Astrocyte of the spinal cord (primary cell): ENCODE measurements at places on chromosomes 2 and 18.

DNA sequence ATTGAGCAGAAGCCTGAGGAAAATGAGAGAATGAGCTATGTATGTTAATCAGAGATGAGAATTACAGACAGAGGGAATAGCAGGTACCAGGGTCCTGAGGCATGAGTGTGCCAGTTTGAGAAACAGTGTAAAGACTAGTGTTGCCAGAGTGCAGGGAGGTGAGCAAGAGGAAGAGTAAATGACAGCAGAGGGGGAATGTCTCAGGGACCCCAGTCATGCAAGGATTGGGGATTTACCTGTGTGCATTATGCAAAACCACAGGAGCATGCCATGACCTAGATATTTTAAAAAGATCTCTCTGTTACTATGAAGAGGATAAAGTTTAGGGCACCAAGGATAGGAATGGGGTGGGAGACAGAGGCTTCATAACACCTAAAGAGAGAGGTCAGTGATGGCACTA, 72.1 kb downstream of the TTC32 start:
- no peak for DNase-seq

GRCh38 chr2:15506229-15506819, 54.8 kb downstream of the NBAS start:
- peak; percentile 70 for DNase-seq

- peak; percentile 82 for DNase-seq
Measured at GRCh38 chr2:179592167-179592936, 269.1 kb downstream of the ZNF385B start.

GRCh38 chr18:12271376-12272235, 17.4 kb downstream of the CIDEA start:
- DNase-seq = peak; percentile 88

DNA sequence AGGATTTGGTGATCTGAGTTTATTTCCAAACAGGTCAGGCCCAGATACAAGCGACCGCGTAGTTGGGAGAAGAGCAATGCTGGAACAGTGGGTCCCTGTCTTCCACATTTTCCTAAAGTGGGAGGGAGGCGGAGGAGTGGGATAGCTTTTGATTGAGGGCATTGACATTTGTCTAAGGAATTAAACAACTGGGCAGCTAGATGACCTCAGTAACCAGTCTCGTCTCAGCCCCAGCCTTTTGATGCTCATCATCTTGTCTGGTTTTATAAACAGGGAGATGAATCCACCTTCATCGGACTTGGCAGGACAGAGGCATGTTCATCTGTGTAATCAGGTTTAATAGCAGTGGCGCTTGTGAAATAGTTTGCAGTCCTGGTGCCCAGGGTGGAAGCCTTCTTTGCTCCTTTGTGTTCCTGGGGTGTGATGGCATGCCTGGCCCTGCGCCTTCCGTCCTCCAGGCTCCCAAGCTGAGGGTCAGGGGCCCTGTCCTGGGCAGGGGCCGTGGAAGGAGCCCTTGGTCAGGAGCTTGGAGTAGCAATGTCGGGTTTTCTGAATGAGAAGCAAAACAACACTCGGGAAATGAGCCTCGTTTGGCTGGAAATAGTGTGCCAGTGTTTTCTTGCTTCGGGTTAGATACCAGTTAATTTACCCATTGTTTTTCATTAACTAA, 193.8 kb downstream of the FAM210A start:
- no peak for DNase-seq

DNA sequence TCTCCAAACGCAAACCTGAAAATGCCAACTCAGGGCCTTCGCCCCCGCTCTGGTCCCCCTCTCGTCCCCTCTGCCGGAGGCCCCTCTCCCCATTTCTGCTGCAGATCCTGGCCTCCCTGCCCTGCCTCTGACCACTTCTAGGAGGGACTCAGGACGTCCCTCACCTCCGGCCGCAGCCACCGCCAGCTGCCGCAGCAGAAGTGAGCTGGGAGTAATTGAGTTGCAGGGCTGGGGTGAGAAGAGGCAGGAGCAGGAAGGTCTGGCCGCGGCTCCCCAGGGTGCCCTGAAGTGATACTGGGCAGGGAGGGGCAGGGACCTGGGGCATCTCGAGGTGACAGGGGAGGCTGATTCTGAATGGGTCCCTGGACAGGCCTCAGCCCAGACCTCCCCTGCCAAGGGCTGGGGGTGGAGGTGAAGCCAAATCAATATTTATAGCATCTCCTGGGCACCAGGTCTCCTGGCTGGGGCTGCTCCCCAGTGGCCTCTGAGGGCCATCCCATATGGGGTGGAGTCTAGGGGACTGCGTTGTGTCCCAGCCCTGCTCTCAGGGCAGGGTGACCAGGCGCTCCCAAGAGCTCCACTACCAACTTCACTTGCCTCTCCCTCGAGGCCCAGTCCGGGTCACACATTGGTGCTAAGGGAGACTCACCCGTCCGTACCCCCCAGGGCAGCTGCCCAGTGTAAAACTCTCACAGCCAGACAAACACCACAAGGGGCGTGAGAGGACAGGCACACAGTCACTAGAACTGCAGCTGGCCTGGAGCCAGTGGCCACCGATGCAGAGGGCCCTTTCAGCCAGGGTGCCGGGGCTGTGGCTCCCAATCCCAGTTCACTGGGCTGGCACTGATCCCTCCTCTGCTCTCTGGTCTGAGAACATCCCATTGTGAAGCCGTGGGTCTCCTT, 33.0 kb downstream of the KCNIP3 start:
- no peak for DNase-seq

DNA sequence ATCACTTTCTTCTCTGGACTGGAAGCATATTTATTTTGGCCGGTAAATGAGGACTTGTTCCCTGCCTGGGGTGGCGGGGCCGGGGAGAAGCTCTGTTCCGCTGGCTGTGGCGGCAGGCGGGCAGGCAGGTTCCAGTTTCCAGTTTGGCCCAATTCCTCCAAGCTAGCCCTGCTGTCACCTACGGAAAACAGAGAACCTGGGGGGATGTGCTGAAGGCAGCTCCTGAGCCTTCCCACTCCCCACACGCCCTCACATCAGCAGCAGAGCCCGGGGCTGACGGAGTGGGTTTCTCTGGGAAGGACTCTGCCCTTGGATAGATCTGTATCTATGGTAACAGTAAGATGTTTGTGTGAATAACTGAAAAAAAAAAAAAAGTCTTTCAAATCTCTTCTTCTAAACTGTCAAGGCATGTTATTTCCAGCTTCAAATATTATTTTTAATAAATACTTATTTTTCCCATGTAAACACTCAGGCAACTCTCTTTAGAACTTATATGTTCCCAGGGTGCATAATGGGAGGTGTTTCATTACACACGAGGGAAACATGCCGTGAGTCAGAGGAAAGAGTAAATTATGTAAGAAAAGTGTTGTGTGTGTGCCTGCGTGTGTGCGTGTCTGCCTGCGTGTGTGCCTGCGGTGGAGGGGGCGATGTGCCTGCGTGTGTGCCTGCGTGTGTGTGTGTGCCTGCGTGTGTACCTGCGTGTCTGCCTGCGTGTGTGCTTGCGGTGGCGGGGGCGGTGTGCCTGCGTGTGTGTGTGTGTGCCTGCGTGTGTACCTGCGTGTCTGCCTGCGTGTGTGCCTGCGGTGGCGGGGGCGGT, 116.1 kb upstream of the ZNF516 start:
- peak; percentile 45 for DNase-seq

GRCh38 chr2:95305380-95306061, 8.4 kb downstream of the KCNIP3 start:
- no peak for DNase-seq

GRCh38 chr18:13453714-13454113, 235.2 kb downstream of the LDLRAD4 start:
- no peak for DNase-seq

- DNase-seq = no peak
Measured at GRCh38 chr18:37611614-37612279, 46.1 kb upstream of the CELF4 start.

- no peak for DNase-seq
Measured at GRCh38 chr2:236309669-236310029, 45.4 kb upstream of the ASB18 start.

DNA sequence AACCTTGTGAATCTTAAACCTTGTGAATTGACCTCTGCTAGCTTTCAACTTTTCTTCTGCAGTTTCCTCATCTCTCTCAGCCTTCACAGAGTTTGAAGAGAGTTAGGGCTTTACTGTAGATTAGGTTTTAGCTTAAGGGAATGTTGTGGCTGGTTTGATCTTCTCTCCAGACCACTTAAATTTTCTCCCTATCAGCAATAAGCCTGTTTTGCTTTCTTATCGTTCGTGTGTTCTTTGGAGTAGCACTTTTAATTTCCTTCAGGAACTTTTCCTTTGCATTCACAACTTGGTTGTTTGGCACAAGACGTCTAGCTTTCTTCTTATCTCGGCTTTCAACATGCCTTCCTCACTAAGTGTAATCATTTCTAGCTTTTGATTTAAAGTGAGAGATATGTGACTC, 2.8 kb upstream of the CDCA7 start:
- no peak for DNase-seq

DNA sequence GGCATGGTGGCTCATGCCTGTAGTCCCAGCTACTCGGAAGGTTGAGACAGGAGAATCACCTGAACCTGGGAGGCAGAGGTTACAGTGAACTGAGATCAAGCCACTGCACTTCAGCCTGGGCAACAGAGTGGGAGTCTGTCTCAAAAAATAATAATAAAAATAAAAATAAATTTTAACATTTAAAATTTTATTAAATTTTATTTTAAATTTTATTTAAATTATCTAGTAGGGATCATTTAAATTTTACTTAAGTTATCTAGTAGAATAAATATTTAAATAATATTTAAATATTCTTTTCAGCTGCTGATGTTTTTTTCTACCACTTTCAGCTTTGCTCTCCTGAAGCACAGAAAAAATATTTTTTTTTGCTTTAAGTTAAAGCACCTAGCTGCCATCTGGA, 10.4 kb downstream of the COBLL1 start:
- no peak for DNase-seq

GRCh38 chr2:47344890-47345589, 57.9 kb upstream of the MSH2 start:
- DNase-seq = peak; percentile 87

- peak; percentile 55 for DNase-seq
Measured at GRCh38 chr2:150591496-150592285, 104.2 kb upstream of the RND3 start.

DNA sequence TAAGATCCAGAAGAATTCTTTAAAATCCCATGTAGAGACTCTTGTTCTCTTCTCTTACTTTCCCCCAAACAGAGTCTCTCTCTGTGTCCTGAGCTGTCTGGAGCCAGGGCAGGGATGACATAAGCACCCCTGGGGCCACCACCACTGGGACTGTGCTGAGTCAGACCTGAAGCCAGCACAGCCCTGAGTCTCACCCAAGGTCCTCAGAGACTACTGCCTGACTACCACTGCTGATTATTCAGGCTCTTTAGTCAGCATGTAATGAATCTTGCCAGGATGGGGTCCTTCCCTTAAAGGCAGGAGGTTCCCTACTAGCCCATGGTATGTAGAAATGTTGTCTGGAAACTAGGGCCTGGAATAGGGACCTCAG, 34.9 kb upstream of the DYNC1I2 start:
- peak; percentile 57 for DNase-seq

- no peak for DNase-seq
Measured at GRCh38 chr2:74578408-74578807, 23.9 kb downstream of the DOK1 start.

- no peak for DNase-seq
Measured at GRCh38 chr2:44320832-44321231, 40.5 kb downstream of the PREPL start.

DNA sequence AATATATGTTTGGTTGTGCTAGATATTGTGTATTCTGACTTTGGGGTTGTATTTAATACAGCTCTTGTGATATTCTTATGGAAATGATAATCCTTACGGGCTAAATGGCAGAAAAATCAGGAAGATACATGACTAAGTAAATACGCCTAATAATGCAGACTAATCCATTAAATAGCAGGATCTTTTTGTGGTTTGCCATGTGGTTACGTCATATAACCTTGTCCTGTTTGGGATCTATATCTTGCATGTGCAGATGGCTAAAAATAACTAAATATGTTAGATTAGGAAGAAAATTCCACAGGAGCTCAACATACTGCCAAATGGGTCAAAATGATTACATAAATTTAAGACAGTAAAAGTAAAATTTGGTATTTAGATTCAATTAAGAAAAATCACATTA, 83.0 kb downstream of the NEB start:
- DNase-seq = no peak

DNA sequence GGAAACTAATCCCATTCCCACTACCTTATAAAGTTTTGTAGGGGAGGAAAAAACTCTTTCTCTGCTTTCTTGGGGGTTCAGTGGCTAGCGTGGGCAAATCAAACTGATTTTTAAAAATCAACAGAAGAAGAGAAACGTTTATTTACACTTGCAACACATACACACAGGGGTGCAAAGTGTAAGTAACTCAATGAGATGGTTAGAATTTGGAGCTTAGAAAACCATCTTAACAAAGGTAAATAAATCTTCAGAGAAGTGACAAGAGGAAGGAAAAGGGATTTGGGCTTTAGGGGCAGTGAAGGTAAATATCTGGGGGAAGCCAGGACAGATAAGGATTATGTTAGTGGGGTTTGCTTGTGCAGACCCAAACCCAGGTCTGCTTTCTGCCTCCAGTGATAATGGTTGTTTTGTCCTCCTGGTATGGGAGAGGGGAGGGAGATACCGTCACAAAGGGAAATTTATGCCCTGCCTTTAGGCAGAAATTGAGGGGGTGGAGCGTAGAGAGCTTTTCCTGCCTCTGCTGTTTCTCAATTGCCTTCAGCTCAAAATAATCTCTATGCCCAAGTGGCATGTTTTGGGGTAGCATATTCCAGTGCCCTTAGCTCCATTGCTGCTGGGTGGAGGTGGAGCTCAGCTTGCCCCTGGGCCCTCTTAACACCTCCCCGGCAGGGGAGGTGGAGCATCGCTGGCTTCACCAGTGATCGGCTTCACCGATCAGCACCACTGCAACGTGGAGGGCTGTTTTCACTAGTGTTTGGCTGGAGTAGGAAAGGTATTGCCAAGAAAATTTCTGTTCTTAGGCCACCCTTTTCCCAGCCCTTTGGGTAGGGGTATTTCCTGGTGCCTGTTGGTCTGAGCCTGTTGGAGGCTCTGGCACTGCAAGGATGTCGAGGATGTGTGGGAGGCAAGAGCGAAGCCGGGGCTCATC, 92.2 kb downstream of the TEX51 start:
- DNase-seq = no peak

GRCh38 chr2:211390536-211391188, 834.3 kb downstream of the CPS1 start:
- DNase-seq = no peak

GRCh38 chr2:232540441-232541041, 1.0 kb downstream of the CHRNG start:
- no peak for DNase-seq

GRCh38 chr2:18991177-18992168, 366.9 kb downstream of the OSR1 start:
- peak; percentile 74 for DNase-seq

DNA sequence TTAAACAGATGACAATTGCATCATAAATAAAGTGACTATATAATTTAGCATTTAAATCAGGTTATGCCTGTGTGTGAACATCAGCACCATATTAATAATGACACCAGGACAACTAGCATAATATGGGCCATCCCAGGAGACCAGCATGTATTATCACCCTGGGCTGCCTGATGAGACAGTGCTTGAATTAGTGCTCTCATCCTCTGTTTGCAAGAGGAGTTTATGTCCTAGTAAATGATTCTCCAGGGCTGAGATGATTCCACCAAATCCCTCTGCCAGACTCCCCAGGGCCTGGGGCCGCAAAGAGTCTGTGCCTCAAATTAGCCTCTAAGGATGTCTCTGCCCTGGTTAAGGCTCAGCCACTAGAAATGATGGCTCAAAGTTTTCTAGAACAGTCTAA, 97.7 kb downstream of the SGPP2 start:
- DNase-seq = no peak
